Stimulated activated CD4-positive, alpha-beta T cell treated with anti-CD3 and anti-CD28 coated beads, Interleukin-2, amount 100 ng/mL, for 4 hours (primary cell): ENCODE measurements at places on chromosomes 2 and 18.
A peak's percentile ranks its signal among the peaks of the same experiment; 100 is the strongest.

GRCh38 chr2:72214429-72215143 lies 66.9 kb upstream of the CYP26B1 start:
- no peak for DNase-seq

DNA sequence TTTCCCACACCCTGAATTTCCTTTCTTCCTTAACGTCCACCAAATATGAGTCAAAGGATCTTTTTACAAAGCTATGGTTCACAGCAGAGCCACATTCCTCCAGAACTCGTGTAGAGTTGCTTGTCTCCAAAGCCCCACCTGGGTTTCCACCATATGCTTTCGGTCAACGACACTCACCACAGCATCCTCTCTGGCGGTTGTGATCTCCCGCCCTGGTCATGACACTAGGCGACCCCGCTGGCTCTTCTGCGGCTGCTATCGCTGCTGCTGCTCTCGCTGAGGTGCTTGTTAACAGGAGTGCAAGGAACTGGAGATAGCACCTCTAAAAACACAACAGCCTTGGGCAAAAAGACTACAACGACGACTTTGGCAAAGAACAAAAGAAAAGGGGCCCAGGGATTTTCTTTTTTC lies 340 bp downstream of the SLC40A1 start:
- no peak for DNase-seq

GRCh38 chr2:170766693-170767092 lies 3.5 kb upstream of the ERICH2 start:
- no peak for DNase-seq

DNA sequence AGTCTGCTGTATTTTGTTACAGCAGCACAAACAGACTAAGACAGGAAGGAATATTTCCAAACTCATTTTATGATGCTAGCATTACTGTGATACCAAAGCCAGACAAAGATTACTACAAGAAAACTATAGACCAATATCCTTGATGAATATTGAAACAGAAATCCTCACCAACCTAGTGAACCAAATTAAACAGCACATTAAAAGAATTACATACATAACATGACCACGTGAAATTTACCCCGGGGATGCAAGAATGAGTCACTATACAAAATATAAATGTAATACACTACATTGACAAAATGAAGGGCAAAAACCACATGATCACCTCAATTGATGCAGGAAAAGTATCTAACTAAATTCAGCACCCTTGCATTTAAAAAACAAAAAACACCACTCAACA lies 112.6 kb downstream of the CHN1 start:
- no peak for DNase-seq

- DNase-seq, result no peak
Measured at GRCh38 chr18:12657684-12658425, at the start of gene SPIRE1. SPIRE1 (minus strand) TSS chr18:12658107; CDS start chr18:12657866, 241 bp downstream.

GRCh38 chr18:5107988-5108387 lies 89.1 kb downstream of the AKAIN1 start:
- no peak for DNase-seq

- DNase-seq, result no peak
Measured at GRCh38 chr2:171846894-171847293, 47.1 kb downstream of the SLC25A12 start.

GRCh38 chr2:98607104-98607503 lies 1.2 kb downstream of the COA5 start:
- DNase-seq, result no peak

- DNase-seq, result no peak
Measured at GRCh38 chr2:11701751-11702301, 31.8 kb upstream of the NTSR2 start.

- DNase-seq, result no peak
Measured at GRCh38 chr2:72173640-72174321, 26.1 kb upstream of the CYP26B1 start.

GRCh38 chr18:8960740-8961657 lies 141.5 kb upstream of the NDUFV2 start:
- no peak for DNase-seq

GRCh38 chr2:182069908-182070307 lies 84.3 kb downstream of the PPP1R1C start:
- DNase-seq, result no peak

DNA sequence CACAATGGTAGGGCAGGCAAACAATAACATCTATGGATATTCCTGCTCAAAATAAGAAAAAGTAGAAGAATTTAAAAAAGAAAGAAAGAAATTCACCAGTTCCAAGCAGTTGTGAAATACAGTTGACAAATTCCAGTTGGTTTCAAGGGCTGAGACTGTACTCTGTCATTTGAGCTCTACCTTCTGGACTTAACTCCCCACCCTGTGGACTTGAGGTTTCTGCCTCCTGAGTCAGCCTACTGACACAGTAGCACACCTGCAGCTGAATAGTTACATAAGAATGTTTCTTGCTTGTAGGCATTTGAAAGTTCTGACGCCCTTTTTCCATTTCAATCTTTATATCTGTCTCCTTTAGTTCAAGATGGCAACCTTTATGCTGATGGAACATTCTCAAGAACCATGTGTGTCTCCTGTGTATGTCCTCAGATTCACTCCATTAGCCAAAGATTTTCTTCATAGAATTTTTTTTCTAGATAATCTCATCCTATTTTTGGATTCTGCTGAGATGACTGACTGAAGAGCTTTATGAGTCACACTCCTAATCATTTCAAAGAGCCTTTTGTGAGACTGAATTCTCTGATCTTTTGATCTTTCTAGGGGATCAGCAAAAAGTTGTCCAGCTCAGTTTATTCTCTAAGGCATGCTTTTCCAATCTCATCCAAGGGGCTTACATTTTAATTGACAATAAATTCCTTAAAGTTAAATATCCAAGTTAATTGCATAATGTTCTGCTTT lies 19.1 kb downstream of the NETO1 start:
- DNase-seq, result no peak

DNA sequence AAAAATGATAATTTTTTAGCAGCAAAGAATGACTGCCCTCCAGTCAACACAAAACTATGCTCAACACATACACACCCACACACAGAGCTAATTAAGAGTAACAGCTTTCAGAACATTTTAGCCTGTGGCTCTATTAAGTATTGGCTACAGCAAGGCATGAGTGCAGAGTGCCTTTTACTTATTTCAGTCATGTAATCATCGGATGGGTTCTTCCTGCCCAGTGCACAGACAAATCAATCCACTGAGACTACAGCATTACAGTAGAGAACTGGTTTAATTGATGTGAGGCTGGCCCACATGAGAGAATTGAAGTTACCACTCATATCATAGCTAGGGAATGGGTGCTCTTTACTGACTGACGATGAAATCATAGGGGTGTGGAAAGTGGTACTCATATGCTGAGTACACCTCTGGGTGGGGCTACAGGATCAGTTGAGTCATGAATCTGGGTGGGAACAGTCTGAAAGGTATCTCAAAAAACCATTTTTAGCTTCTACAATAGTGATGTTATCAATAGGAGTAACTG lies 241.0 kb downstream of the FSIP2 start:
- DNase-seq, result no peak

DNA sequence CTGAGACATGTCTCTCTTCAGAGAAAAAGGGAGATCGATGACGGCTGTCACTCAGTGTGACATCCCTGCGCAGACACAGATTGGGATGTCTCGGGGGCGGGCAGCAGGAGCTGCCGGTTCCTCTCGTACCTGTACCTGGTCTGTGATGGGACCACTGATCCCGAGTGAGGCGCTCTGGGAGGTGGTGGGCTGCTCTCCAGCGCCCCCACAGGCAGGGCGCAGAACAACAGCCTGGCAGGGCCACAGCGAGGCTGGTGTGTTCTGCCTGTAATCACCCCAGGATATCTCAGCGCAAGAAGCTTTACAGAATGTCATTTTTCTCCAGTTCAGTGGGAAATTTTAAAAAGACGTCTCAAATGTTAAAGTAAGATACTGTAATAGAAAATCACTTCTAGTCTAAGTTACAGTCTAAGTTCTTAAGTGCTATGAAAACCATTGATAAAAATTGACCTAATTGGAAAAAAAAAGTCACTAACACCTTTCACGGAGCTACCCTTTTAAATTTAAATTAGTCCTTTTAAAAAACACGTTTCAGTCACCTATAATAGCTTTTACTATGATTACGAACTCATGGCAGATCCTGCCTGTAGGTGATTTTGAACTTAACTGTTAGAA lies 189.8 kb downstream of the SNTG2 start:
- DNase-seq, result peak; percentile 30

DNA sequence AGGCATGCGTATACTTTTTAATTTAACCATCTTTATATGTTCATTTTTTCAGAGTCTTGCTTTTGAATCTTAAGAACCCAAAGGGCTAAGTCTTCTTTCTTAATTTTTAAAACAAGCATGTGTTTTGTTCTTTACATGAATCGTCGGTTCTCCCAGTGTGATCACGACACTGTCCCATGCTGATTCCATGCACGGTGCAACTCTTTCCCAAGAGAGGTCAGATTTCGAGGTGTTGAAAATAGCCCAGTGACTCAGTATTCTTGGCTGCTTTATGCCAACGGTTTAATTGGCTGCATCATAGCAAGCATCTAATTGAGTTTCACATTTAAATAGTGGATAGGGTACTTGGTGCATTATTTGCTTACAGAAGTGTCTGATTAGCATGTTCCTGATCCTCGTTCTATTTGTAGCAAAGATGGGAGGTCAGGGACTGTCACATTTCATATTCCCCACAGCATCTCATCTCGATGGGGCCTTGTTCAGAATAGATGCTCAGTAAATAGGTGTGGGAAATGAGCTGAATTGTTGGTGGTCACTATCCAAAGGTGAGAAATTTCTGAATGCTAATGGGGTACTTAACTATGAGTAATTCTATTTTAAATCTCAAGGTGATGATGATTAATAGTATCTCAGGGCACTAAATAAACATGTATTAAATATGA lies 2.8 kb downstream of the NPAS2 start:
- DNase-seq, result no peak

GRCh38 chr2:164792316-164793170 lies 49.1 kb downstream of the COBLL1 start:
- no peak for DNase-seq

DNA sequence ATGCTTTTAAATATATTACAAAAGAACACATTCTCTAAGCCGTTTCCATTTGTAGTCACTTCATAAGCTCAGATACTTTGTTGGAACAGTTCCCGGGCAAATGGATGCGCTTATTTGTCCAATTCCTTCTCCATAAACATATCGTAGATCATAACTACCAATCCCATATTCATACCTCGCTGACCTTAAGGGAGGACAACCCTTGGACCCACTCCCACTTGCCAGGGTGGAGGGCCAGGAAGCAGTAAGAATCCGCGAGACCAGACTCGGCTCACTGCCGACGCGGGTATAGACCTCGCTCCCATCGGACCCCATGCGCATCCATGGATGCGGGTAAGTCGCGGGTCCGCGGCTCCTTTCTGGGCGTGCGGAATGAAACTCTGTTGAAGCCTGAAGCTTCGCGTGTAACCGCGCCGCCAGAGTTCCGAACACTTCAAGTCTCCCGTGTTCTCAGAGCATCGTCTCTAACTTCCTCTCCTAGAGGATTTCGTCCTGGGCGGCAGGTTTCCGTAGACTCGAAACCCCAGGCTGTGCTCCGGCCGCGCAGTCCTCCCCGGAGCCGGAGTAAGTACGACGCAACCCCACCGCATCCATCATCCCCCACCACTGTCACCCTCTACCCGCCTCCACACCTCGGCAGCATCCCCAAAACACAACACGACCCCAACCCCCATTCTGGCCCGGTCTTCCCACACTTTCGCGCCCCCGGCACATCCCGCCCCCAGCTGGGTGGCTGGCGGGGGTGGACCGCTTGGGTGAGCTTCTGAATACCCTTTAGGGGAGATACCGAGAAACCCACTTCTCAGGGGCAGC lies 1.1 kb downstream of the DSC3 start:
- no peak for DNase-seq

GRCh38 chr2:168560817-168561499 lies 104.9 kb downstream of the CERS6 start:
- no peak for DNase-seq

DNA sequence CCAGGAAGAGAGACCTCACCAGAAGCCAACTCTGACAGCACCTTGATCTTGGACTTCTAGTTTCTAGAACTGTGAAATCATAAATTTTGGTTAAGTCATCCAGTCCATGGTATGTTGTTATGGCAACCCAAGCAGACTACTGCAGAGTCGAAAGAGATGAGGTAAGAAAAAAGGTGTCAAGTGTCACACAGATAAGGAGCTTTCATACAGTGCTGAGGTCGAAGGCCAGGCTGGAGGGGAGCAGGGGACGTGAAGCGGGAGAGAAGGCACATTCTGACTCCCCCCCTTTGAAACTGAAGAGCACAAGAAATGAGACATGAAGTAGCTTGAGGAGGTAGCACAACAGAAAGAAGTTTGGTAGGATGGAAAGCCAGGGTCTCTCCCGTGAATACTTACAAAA lies 110.4 kb downstream of the ALK start:
- no peak for DNase-seq

- no peak for DNase-seq
Measured at GRCh38 chr2:241413929-241414580, 58.0 kb downstream of the FARP2 start.

DNA sequence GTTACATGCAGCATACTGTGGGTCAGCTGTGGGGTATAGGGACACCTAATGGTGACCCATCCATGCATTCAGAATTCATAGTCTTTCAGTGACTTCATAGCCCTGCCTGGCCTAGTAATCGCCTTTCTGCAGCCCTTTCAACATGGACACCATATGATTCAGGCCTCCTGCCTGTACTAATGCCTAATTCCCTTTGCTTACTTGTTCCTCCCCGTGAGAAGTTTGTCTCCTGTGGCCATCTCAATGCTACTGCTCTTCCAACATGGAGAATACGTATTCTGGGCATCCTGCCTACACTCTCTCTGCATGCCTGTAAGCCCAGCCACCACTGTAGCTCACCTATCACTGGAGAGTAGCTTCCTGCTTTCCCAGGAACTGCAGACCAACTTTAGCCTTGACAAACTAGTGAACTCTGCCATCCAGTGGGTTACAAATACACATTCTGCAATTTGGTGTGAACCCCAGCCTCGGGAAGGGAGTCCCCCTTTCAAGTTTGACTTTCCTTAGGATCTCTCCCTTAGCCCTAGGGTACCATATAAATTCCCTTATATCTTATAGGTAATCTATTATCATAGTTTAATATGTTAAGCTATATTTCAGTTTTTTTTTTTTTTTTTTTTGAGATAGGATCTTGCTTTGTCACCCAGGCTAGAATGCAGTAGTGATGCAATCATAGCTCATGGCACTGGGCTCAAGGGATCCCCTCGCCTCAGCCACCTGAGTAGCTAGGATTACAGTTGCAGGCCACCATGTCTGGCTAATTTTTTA lies 22.3 kb downstream of the M1AP start:
- DNase-seq, result no peak

DNA sequence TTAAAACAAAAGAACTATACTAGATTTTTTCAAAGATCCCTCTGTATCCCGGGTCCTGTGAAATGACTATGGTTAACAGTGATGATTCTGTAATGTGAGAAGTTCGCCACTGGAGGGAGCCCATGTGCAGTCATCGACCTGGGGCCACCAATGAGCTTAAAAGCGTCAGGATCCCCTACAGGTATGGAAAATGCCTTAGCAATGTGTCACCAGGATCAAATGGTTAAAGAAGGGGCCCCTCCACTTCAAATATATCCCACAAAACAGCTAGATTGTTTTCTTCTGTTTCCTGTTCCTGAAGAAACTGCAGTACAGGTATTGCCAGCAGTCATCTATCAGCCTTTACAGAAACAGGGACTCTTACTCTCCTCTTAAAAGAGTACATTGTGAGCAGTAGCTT lies 15.3 kb downstream of the CHRNA1 start:
- peak; percentile 57 for DNase-seq
